ENCODE measurements at places on chromosomes 13 and 19.

GRCh38 chr13:28528388-28528787, 33.5 kb upstream of the FLT1 start:
- no peak for DNase-seq

DNA sequence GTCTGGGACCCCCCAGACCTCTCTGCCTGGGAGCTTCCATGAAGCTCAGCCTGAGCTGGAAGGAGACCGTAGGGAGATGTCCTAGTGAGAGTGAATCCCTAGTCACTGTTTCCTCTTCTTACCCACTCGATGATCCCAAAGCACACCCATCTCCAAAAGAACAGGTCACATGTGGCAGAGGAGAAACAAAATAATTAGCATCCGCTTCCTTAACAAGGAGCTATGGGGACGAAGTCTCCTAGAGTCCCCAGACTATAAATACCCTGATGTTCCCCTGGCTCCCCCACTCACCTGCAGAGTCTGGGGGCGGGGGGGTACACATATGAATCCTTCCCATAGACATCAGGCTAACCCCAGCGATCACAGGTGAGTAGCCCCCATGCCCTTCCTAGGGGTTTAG, at the start of gene OR1I1:
Gene OR1I1, plus strand, starts transcription at position 301 of the 400 bp plus-strand sequence. CDS start 4,855 bp downstream, outside the sequence.
- DNase-seq = no peak

GRCh38 chr13:77751513-77752456, 54.3 kb downstream of the SLAIN1 start:
- DNase-seq = peak; percentile 41

GRCh38 chr19:39325778-39326665, 5.4 kb upstream of the LRFN1 start:
- peak; percentile 60 for DNase-seq

All from H9 (cell line).